ENCODE measurements at places on chromosomes 12 and 14.

DNA sequence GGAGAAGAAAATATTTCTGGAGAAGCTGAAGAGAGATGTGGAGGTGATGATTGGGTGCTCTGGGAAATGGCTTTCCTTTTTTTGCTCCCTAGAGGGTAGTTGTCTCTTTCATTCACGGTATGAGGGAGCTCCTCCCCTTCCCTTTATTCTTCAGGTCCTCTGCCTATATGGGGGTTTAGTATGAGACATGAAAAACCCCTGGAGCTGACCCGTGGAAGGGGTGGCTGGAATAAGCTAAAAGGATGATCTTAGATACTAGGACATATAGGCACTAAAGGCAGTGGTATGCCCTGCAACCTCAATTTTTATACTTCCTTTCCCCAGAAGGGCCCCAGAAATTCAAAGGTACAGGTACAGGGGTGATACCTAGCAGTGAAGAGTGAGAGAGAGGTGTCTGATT is 4.2 kb upstream of the DTX3 start:
- DNase-seq = no peak

- DNase-seq = no peak
Observed at GRCh38 chr14:62431496-62431895, 613.8 kb downstream of the KCNH5 start.

DNA sequence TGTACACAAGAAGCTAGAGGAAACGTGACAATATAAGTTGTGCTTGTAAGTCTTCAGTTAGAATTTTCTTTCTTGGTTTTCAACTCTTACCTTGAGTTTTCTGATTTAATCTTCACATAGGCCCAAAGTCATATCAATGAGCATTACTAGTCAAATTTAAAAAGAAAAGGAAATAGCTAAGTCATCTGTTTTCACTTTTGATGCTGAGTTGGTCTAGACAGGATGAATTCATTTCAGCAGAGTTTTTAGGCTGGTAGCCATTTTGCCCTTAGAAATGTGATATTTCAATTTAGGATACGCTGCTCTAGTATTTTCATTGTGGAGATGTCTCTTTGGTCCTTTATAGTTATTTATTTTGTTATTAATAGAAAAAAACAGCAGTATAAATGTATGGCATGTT is 44.6 kb upstream of the KRAS start:
- peak; percentile 71 for DNase-seq

- no peak for DNase-seq
Observed at GRCh38 chr12:64639466-64639865, 29.2 kb downstream of the RASSF3 start.

GRCh38 chr14:104114421-104115130 is 23.8 kb upstream of the KIF26A start:
- no peak for DNase-seq

DNA sequence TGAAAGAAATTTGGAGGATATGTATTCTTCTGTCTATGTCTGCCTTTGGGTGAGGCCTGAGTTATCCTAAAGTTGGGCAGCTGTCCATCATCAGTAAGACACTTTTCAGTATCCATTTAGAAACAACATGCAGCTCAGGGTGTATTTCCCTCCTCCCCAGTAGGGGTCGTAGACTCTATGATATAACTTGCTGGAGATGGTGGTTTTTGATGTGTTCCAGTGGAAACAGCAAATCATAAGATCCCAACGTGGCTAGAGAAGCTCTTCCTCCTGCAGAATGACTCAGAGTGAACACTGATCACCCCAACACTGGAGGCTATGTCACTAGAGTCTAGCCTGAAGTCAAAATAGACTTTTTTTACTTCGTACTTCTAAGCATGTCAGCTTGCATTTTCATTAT is 331.6 kb upstream of the STXBP6 start:
- DNase-seq = no peak

DNA sequence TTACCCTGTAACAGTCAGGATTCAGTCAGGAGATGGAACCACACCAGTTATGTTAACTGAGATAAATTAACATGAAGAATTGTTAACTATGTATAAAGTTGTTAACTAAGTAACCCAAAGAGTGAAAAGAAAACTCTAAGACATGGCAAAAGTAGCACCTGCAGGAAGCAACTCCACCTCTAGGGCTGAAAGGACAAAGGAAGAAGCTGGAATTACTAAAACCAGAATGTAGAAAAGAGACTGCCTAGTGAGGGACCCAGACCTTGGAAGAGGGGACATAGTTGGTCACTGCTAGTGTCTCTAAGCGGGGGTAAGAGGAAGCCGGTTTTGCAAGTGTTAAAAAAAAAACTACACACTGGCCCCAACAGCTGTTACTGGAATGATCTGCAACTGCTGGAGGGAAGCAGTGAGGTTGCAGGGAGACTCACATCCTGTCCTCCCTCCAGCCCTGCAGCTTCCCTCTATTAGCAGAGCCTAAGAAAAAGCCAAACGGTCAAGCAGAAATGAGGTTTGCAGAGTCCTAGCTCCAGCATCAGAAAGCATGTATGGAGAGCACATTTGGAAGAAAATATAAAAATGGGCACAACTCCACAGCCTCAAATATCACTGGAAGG is 39.8 kb downstream of the GPR135 start:
- DNase-seq = peak; percentile 46

- no peak for DNase-seq
Observed at GRCh38 chr12:54337854-54338650, 13.1 kb downstream of the COPZ1 start.

GRCh38 chr12:63822352-63822751 is 22.1 kb upstream of the SRGAP1 start:
- DNase-seq = peak; percentile 87

- DNase-seq = no peak
Observed at GRCh38 chr12:94676031-94676641, 25.8 kb upstream of the TMCC3 start.

- peak; percentile 61 for DNase-seq
Observed at GRCh38 chr12:6821591-6822425, at the start of gene GPR162. Gene GPR162 (plus strand): TSS chr12:6821821. CDS start chr12:6823899, 2,078 bp downstream.

DNA sequence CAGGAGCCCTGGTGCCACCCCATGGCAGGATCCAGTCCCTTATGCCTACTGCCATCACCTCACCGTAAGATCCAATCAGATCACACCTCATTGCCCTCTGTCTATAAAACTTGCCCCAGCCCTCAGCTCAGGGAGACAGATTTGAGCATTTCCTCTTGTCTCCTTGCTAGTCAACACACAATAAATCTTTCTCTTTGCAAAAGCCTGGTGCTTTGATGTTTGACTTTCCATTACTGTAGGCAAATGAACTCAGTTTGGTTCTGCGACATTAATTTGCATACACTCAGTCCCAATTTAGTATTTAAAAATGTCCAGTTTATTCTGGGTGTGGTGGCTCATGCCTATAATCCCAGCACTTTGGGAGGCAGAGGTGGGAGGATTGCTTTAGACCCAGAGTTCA is 188.4 kb downstream of the AEBP2 start:
- no peak for DNase-seq

- DNase-seq = no peak
Observed at GRCh38 chr12:109047081-109047805, 5.1 kb upstream of the USP30 start.

DNA sequence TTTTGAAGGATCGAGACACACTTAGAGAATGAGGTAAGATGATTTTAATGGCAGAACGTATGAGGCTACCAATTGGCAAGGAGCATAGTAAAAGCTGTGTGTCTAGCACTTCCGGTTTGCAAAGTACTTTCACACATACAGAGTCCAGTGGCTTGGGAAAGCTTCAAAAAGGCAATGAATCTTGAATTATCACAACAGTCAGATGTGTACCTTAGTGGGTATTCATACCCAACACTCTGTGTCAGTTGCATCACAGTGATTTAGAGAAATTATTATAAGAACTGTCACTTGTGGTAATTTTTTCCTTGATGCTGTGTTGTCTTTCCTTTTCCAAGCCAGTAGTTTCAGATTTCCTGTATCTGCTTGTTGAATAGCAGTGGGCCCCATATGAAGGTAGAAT is 424.1 kb downstream of the PCNX1 start:
- DNase-seq = no peak

DNA sequence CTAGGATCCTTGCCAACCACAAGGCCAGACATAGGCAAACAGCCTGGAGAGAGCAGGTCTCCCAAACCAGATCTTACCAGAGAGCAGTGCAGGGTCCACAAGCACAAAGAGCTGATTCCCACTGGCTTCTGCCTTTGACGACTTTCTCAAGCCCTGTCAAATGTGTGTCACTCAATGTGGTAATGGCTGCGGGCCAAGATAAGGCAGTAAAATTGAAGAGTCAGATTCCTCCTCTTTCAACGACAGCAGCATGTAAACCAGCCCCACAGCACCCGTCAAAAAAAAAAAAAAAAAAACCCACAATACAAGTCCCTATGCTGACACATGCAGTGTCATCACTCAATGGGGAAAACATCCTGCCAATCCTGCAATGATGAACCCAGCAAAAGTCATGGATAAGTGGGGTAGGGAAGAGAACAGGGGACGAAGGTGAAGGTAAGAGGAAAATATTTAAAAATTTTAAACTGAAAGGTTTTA is at the start of gene STON2:
Gene STON2, minus strand, starts transcription at position 123 of the 477 bp plus-strand sequence. CDS start 1,942 bp downstream, outside the sequence.
- peak; percentile 82 for DNase-seq

DNA sequence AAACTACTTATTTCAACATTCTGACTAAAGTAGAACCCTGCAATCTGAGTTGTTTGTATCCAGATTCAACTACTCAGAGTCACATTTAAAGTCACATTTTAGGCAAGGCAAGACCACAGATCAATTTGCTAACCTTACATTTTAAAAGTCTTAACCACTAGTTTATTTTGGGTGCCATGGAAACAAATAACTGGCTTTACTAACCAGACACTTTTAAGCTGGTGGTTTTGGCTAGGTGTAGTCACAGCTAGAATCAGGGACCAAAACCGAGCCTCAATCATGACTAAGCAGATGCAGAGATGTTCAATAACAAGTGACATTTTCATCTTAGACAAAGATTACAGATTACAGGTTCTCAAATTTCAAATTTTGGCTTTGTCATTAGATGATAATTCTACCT is 115.3 kb downstream of the PDE6H start:
- DNase-seq = no peak

- DNase-seq = no peak
Observed at GRCh38 chr14:24659916-24660570, 26.1 kb upstream of the GZMB start.

- peak; percentile 81 for DNase-seq
Observed at GRCh38 chr12:120228291-120229070, 27.6 kb upstream of the RPLP0 start.

- no peak for DNase-seq
Observed at GRCh38 chr14:59347915-59348314, 117.3 kb downstream of the GPR135 start.

DNA sequence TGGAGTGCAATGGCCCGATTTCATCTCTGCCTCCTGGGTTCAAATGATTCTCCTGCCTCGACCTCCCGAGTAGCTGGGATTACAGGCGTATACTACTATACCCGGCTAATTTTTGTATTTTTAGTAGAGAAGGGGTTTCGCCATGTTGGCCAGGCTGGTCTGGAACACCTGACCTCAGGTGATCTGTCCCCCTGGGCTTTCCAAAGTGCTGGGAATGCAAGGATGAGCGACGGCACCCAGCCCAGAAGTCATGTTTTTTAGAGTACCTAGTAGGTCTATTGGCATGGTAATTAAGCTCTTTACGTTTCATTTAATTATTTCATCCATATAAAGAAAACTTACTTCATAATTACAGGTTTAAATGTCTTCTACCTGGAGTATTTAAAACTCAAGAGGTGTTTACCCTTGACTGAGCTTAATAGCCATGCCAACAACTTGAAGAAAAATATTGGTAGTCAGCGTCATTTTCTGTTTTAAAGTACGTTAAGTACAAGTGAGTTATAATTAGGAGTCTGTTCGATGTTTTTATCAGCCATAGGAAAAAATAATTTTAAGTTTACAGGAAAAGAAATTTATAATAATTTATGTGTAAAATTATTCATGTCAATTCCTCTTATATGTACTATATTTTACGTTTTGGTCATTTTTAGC is 4.0 kb downstream of the TMPO start:
- no peak for DNase-seq
